NCI-H2081 (cell line): ENCODE measurements at places on chromosomes 7 and 10.

- DNase-seq = no peak
Measured at GRCh38 chr7:99013266-99014112, 130.4 kb downstream of the SMURF1 start.

DNA sequence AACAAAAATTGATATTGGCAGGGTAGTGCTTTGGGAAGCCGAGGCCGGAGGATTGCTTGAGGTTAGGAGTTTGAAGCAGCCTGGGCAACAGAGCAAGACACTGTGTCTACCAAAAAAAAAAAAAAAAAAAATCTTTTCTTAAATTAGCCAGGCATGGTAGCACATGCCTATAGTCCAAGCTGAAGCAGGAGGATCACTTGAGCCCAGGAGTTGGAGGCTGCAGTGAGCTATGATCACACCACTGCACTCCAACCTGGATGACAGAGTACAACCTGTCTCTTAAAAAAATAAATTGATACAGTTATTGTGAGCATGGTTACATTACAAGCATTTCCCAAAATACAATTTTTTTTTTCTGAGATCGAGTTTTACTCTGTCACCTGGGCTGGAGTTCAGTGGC, 59.4 kb upstream of the SVIL start:
- no peak for DNase-seq

DNA sequence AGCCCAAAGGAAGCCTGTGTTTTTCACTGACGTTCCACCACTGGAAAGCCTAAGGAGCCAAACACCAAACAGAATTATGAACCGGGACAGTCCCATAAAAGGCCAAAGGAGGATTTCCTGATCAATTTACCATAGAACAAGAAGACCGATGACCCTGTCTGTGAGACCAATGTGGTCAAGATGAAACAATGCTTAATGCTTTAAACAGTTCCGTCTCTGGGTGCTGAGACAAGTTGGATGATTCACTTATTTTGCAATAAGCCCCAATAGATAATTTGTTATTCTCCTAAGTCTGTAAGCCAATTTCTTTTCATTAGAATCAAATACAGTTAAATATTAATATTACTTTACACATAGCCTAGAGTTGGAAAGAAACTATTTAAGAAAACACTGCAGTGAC, 134.9 kb downstream of the MICU1 start:
- DNase-seq = no peak

- DNase-seq = no peak
Measured at GRCh38 chr7:104723001-104723400, 291.0 kb upstream of the KMT2E start.

DNA sequence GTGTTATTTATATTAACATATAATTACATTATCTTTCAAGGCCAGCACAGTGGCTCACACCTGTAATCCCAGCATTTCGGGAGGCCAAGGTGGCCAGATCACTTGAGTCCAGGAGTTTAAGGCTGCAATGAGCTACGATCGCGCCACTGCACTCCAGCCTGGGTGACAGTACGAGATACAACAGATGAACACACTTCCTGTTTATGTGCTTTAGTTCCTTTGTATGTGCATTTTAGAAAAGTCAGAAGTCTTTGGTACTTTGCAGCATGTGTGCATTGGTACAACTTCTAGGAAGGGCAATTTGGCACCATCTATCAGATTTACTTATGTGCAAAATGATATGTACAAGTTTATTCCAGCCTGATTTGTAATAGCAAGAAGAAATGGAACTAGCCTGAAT, 13.3 kb downstream of the SLC35G1 start:
- DNase-seq = no peak

DNA sequence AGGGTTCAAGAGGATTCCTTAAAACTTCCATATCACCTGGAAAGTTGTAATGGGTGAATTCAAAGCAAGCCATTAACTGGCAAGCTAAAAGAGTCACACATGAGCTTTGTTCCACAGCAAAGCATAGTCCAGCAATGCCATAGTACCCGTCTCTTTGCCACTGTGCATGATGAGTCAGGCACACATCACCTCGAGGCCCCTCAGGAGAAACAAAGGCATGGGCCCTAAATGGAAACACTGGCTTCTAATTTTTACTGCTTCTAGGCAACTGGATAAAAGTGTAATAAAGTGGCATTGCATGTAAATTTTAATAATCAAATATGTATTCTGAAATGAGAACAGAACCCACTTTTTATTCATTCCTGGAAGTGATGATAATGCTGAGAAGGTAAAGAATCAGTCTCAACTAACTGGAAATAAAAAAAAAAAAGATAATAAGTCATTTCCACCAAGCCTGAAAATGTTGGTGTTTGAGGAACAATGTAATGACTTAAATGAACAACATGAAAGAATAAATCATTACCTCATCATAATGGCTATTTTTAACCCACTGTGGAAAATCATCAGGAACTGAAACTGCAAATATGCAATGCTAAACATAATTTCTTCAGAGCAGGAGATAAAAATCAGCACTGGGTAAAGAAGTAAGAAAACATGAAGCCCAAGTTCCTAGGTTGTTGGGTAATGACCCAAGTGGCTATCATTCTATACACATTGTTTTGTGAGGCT, 104.9 kb downstream of the CDK6 start:
- no peak for DNase-seq

GRCh38 chr7:148014001-148014400, 576.6 kb upstream of the C7orf33 start:
- no peak for DNase-seq

GRCh38 chr7:106345421-106346166, 60.8 kb upstream of the NAMPT start:
- no peak for DNase-seq

DNA sequence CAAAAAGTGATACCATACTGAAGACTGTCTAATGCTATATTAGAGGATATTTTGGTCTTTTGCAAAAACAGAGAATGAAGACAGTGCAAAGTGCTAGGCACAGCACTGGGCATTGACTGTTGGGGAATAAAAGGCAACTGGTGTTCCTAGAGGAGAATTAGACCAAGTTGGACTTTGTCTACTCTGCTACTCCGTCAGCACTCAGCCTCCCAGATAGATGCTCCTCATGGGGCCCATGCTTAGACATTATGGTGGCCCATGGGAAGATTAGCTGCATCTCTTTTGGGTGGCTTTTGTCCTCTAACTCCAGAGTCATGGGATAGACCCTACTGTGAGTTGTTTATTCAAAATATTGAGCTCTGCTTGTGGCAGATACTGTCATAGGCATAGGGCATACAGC, 113.5 kb downstream of the RBM20 start:
- DNase-seq = no peak

DNA sequence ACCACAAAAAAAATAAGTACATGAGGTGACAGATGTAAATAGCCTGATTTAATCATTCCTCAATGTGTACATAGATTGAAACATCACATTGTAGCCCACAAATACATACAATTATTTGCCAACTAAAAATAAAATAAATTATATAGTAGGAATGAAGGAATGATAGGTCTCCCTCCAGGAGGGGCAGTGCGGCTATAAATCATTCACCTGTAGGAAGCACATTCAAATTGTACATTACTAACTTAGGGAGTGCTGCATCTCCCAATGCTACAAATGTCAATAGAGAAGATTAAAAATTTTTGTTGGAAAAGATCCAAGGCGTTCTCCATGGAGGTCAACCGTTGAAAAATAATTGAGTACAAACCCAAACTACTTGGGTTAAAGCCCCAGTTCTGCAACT, 4.2 kb downstream of the KBTBD2 start:
- no peak for DNase-seq

DNA sequence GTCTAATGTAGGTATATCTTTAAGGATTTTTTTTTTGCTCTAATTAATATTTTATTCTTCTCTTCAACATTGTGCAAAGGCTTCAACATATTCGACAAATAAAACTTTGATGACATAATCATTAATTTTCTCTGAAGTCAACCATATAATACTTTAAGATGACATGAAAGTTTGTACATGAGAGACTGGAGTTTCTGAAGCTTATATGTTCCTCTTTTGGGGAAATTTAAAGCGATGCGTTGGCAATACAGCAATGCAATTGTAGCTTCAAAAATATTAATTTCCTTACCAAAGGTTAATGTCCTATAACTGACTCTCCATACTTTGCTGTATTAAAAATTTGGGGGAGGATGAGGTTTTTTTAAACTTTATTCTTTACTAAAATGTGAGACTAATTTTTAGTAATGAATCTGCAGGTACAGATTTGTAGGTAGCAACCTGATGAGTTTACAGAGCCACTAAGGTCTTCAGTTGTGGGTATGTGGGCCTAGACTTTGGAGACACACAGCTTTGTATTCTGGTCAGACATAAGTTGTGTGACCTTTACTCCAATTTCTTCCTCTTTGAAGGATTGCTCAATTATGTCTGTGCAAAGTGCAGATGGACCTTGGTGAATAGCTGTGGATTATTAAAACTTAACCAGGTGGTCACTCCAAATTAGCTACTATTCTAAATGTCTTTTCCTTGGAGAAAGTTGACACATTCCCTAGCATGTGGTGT, 18.0 kb upstream of the LIPA start:
- DNase-seq = no peak

DNA sequence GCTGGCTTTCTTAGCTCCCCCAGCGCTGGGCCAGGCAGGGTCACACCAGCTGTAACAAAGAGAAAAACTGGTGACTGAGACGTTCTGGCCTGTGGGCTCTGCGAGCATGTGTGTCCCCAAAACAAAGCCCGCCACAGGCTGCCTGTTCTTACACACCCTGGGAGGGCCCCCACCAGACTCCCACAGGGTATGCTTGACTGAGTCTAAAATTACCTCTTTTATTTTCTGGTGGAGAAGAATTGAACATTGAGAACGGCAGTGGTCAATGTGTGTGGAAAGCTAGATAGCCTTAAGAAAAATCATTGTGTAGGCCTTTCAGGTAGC, 808 bp downstream of the C10orf71 start:
- no peak for DNase-seq

- DNase-seq = no peak
Measured at GRCh38 chr10:33093362-33093761, 135.3 kb upstream of the ITGB1 start.

- no peak for DNase-seq
Measured at GRCh38 chr10:65611592-65611991, 1314.2 kb upstream of the LRRTM3 start.

- DNase-seq = no peak
Measured at GRCh38 chr7:138590154-138590553, 111.0 kb downstream of the SVOPL start.

GRCh38 chr7:55546814-55547213, 25.5 kb downstream of the VOPP1 start:
- DNase-seq = peak; percentile 56

DNA sequence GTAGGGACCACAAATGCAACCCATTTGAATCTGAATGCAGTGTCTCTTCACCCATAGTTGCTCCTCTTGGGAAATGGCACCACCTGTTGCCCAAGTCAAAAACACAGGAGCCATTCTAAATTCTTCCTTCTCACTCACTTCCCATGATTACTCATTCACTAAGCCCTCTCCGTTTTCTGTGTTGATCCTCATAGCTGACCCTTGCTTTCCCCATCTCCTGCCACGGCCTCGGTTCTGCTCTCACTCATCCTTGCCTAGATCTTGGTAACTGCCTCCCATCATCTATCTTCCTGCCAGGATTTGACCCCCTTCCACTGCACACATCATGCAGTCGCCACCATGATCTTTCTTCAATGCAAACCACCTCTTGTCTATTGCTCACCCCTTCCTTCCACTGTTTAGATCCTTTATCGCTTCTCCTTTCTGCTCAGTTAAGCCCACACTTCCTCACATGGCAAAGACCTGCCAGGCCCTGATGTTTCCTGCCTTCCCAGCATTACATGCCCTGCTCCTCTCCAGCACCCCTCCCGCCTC, 19.0 kb upstream of the CPN1 start:
- DNase-seq = no peak

DNA sequence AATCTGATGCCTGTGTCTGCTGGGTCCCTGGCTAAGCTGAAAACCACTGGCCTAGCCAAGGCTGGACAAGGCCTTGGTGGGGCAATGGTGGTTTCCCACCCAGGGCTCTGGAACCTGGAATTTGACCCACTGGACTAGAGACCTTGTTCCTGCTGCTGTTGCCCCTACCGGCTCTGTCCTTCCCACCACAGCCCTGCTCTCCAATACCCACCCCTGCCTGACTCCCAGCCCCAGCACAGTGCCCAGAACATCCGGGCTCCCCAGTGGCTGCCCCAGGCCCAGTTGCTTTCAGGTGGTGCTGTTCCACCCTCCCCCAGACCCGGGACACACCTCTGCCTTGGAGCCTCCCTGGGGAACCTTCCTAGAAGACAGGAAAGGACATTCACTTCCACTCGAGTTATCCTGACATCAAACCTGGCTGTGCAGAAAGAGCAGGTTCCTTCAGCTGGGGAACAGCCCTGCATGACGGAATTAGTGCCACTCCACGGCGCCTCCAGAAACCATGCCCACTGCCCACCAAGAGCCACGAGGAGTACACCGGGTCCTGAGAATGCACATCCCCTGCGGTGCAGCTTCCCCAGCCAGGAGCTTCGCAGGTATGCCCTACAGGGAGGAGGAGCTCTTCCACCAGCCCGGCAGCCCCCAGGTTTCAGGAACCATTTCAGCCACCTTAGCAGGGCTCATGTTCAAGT, 152.8 kb downstream of the OAT start:
- no peak for DNase-seq

GRCh38 chr10:6296828-6297251, 94.1 kb downstream of the PFKFB3 start:
- DNase-seq = no peak

- no peak for DNase-seq
Measured at GRCh38 chr10:101779544-101780186, 3.6 kb downstream of the NPM3 start.

GRCh38 chr10:11378835-11379234, 232.6 kb downstream of the USP6NL start:
- no peak for DNase-seq

GRCh38 chr7:67392596-67393438, 396.2 kb downstream of the TYW1 start:
- no peak for DNase-seq
